ENCODE measurements at places on chromosomes 2 and 18.
A peak's percentile ranks its signal among the peaks of the same experiment; 100 is the strongest.

DNA sequence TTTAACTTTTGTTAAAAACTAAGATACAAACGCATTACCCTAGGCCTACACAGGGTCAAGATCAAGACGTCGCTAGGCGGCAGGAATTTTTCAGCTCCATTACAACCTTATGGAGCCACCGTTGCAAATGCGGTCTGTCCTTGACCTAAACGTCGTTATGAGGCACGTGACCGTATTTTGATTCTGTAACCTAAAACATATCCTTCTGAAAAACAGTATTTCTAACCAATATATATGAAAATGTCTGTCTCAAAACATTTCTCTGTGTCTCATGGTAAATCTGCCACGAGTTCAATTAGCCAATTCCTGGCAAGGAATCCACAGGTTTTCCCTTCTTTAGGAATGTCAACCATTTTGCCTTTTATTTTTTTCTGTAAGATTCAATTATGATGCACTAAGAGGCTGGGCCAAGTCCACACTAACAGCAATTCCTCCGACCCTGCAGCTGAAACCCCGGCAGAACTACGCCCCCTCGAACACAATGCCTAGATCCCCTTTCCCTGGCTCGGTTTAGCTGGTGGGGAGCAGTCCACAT is 1.7 kb downstream of the RTN4 start:
- DNase-seq: no peak

- DNase-seq: no peak
Observed at GRCh38 chr2:166609183-166609959, 115.3 kb upstream of the SCN7A start.

GRCh38 chr2:224946895-224947294 is 95.4 kb downstream of the DOCK10 start:
- DNase-seq: peak; percentile 82

- DNase-seq: no peak
Observed at GRCh38 chr2:31136732-31137131, 1.5 kb downstream of the GALNT14 start.

- DNase-seq: peak; percentile 81
Observed at GRCh38 chr2:202178346-202178958, 59.9 kb downstream of the SUMO1 start.

- no peak for DNase-seq
Observed at GRCh38 chr18:7758764-7759163, 191.6 kb downstream of the PTPRM start.

GRCh38 chr2:135773917-135774316 is 32.3 kb downstream of the UBXN4 start:
- peak; percentile 55 for DNase-seq

DNA sequence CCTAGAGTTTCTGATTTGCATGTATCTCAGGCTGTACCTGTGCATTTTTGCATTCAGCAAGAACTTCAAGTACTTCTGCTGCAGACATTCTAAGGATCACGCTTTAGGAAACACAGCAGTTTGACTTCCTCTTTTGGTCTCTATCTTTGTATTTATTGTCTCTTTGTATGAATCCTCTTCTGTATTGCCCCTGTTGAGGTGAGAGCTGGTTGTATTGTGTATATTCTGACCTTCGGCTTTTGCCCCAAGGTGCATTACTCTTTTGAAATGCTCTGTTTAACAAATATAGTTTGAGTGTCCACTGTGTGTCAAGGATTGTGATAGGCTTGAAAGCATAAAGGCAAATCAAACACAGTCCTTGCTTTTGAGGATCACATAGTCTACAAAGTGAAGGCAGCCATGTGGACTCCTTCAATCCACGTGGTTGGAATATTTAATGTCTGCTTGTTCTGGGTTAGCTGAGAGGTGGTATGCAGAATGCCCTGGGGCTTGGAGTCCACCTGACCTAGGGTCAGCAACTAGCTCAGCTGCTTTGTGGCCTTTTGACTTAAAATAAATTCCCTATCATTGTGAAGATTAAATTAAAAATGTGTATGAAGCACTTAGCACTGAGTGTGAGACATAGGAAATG is 108.1 kb downstream of the LYPD6 start:
- no peak for DNase-seq

GRCh38 chr2:239625156-239625845 is 224.5 kb upstream of the HDAC4 start:
- DNase-seq: no peak

DNA sequence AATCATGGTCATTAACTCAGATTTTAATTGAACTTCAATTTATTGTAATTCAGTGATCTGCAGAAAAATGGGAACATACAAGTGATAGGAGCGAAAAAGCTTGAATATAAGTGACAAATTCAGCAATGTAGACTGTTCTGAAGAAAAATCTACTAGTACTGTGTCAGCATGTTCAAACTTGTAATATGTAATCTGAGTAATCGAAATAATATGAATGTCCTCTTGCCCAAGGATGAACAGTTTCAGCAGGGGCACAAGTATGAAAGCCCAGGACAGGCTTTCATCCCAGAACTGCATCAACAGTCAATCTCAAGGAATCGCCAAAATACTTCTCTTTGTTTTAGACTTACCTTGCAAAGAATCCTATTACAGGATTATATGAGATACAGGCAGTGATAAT is 1110.5 kb downstream of the LRP1B start:
- DNase-seq: no peak

- DNase-seq: no peak
Observed at GRCh38 chr2:73176205-73176880, 26.0 kb upstream of the NOTO start.

DNA sequence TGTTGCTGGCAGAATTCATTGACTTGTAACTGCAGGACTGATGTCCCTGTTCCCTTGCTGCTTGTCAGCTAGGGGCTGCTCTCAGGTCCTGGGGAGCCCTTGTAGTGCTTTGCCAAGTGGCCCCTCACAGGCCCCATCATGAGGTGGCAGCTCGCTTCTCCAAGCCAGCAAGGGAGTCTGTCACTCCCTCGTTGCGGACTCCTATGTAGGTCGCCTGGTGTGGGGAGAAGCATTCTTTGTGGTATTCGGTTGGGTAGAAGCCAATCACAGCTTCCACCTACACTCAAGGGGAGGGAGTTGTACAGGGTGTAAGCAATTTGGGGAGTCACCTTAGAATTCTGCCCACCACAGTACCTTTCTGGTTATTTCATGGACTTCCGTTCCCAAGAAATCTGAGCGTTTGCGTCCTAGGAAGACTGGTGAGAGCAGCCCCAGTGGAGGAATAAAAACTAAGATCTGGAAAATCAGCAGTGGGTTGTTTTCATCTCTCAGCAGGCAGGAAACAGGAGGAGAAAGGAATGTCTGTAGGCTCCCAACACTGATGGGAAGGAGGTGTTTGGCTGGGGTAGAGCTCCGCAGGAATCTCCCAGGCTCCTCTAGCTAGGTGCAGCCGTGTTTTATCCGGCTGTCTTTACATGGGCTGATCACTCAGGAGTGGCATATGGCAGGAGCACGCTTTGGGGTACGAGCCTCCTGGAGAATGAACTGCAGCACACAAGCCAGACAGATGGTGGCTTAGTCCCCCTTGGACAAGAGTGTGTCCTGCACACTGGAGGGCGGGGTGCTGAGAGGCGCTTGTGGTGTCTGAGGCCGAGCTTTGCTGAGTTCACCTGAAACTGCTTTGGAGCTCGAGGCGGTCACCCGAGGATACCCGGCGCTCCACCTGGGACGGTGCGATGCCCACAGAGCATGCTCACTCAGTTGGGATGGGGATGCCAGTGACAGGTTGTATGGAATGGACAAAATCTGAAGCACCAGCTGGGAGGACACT is 58.3 kb downstream of the LDLRAD4 start:
- DNase-seq: no peak

- peak; percentile 10 for DNase-seq
Observed at GRCh38 chr2:98458207-98458606, 13.5 kb downstream of the INPP4A start.

DNA sequence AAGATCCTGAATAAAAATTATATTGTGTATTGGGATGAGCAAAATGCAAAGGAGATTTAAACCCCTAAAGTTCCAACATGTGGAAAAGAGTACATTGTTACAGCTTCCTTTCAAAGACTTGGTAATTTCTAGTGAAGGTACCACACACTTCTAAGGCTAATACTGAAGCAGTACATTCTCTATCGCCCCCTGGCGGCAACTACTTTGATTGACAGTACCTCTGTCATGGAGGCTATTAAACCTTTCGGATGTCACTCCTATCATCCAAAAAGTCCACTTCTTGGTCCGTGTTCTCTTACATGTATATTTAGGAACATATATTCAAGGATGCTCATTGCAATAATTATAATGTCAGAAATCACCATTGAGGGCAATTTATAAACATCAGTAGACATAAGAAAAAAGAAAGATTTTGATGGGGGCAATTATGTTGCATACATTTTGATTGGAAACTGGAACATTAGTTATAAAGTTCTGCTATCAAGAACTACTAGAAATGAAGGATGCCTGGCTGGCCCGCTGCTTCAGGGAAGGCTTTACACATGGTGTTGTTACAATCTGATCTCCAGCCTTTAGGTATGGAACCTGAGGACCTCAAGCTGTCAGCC is 601.6 kb downstream of the CPS1 start:
- peak; percentile 61 for DNase-seq

- no peak for DNase-seq
Observed at GRCh38 chr2:185806783-185807182, 68.2 kb downstream of the FSIP2 start.

GRCh38 chr2:1750933-1751766 is 6.8 kb upstream of the PXDN start:
- peak; percentile 88 for DNase-seq

- no peak for DNase-seq
Observed at GRCh38 chr2:111623380-111623779, 260.6 kb downstream of the ANAPC1 start.

GRCh38 chr2:85413592-85414420 is 3.6 kb upstream of the CAPG start:
- DNase-seq: peak; percentile 60

DNA sequence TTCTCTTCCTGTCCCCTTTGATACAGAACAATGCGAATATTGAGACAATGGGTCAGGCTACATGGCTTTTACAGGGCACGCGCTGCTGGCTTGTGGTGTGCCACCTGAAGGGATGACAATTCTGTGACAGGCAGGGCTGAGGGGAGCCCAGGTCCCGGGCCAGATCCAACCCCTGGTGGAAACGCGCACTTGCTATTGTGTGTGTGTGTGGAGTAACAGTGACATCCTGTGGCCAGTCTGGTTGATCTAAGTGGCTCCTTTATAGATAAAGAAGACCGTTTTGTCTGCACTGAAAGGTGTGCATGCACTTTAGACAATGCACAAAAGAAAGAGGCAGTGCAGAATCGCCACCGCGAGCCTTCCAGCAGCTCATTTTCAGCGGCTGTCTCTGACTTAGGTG is 273.6 kb downstream of the HRH4 start:
- no peak for DNase-seq

DNA sequence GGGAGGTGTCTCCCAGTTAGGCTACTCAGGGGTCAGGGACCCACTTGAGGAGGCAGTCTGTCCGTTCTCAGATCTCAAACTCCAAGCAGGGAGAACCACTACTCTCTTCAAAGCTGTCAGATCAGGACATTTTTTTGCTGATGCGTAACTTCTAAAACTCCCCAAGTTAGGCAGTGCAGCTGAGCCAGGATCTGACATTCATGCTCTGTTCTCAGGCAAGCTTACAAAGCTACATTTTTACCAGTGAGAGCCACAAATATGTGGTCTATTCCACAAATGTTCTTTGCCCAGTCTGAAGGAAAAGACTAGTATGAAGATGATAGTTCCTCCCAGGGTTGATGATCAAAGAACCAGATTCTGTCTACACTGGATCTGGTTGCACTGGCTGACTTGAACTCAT is 184.1 kb downstream of the MTCL1 start:
- peak; percentile 73 for DNase-seq

DNA sequence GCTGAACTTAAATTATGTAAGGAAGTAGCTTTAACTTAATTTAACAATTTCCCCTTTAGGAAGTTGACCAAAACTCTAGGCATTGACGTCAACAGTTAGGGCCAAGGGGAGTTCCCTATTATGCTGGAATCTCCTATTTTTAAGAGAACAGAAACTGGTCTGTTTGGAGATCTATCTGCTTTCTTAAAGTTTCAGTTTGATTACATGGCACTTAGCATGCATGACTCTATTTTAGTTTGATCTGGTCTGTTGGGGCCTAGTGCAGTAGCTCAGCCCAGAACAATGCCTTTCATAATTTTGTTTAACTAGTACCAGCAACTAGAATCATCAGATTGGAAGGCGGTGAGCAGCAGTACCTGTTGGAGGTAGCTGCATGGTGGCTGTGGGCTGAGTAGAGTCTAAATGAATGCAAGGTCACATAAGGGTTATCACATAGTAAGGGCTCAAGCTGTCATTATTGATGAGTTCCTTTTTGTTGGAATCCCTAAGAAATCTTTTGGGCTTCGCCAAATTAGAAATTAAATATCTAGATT is 60.5 kb upstream of the ZNG1B start:
- DNase-seq: no peak

- no peak for DNase-seq
Observed at GRCh38 chr18:23683671-23684070, 5.6 kb upstream of the LAMA3 start.

DNA sequence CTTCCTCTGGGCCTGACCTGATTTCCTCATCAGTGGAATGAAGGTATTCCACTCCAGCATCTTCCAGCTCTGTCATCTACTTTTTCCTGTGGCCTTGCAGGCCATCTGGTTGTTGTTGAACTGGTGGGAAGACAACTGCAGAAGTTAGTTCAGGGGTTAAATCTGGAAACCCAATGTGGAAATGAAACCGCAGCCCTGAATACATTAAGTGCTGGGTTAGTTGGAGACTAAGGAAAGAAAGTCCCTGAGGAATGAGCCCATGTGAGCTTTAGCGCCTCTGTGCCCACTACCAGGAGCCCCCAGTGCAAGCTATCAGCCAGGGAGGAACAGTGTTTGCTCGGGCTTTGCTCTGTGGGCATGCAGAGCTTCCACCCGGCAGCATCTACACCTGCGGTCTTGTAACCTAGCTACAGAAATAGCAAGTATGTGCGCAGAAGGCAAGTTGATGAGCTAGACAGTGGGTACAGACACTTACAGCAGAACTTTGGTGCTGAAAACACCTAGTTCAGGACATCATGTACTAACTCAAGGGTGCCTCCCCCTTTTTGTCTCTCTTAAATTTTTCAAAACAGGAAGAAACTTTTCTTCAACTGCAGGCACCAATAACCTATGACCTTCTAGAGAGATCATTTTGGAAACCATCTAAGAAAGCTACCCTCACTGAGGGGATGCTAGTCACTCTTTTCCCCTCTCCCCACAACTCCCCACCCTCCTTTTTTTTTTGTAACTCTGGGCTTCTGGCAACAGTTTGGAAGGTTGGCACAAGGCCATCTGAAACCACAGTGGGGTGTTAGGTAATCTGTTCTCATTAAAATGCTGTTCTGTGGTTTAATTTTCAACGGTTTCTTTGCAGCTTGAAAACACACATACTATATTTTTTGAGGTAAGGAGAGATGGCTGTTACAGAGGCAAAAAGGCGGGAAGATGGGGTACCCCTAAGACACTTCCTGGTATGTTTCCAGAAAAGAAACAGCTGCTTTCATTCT is 18.3 kb upstream of the CXCR4 start:
- DNase-seq: no peak

GRCh38 chr2:16657671-16658070 is 8.0 kb downstream of the CYRIA start:
- DNase-seq: no peak

GRCh38 chr2:127515383-127515915 is 10.8 kb downstream of the IWS1 start:
- no peak for DNase-seq

- no peak for DNase-seq
Observed at GRCh38 chr18:2540575-2540974, 30.7 kb downstream of the METTL4 start.
